ENCODE measurements at places on chromosomes 7 and 10.

GRCh38 chr7:148079206-148080080, 511.1 kb upstream of the C7orf33 start:
- DNase-seq, result no peak

DNA sequence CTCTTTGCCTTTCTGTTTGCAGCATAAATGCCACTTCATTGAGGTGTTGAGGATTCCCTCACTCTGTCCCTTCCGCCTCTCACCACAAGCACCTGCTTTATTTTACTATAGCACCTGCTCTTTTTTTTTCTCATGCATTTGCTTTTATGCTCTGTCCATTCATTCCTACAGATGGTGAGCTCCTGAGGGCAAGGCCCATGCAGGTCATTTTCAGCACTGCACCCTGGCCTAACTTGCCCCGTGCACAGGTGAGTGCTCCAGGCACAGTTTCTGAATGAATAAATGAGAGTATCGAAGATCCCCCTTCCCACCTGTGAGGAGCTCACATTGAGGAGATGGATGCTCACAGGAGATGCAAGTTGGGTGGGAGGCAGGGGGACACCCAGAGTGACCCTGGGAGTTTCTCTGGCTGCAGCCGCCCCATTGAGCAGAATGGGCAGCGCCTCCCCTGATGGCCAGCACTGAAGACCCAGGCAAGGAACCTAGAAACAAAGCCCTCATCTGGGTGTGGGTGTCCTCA, 1.2 kb upstream of the AKR1E2 start:
- no peak for DNase-seq

DNA sequence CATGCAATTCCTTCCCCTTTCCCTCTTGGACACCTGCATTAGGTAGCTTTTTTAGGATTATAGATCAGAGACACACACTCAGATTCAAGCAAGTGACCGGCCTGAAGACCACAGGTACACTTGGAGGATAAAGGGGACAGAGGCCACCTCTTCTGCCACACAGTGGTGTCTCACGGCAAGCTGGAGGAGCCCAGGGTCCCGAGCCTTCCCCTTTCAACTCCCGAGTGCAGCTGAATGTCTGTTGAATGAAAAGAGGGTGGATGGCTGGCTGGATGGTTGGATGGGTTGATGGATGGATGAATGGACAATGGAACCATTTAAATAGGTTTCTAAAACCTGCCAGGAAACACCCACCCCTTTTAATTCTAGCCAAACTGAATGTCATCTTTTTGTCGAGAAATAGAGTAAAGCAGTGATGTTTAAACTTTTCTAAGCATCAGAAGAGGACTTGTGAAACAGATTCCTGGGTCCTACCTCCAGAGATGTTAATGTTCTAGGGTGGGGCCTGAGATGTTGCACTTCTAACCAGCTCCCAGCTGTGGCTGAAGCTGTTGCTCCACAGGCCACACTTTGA, 49.2 kb upstream of the ZMIZ1 start:
- no peak for DNase-seq

DNA sequence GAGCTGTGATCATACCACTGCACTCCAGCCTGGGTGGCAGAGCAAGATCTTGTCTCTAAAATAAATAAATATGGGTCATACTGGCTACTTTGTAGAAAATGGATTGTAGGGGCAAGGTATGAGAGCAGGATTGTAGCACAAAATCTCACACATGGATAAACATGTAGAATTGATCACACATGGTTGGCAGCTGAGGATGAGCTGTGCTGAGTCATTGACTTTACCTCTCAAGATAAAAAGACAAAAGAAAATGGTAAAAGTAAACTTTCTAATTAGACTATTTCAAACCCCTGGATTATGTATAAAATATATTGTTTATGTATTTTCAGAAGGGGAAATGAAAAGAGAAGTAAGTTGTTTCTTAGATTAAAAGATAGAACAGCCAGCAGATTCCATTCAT, 69.3 kb downstream of the APBB1IP start:
- DNase-seq, result no peak

DNA sequence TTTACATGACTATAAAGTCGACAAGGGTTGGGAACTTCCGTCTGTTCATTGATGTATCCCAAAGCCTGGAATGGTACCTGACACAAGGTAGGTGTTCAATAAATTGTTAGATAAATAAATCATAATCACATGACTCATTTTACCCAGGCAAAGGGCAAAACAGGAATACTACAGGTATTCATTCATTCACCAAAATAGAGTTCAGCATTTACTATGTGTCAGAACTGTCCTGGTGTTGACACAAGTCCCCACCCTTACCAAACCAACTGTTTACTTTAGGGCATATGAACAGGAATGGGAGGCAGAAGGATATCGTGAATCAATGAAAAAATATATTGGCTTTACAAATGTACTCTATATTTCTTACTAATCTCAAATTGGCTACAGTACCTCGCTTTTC, 666 bp upstream of the YAE1 start:
- DNase-seq, result no peak

DNA sequence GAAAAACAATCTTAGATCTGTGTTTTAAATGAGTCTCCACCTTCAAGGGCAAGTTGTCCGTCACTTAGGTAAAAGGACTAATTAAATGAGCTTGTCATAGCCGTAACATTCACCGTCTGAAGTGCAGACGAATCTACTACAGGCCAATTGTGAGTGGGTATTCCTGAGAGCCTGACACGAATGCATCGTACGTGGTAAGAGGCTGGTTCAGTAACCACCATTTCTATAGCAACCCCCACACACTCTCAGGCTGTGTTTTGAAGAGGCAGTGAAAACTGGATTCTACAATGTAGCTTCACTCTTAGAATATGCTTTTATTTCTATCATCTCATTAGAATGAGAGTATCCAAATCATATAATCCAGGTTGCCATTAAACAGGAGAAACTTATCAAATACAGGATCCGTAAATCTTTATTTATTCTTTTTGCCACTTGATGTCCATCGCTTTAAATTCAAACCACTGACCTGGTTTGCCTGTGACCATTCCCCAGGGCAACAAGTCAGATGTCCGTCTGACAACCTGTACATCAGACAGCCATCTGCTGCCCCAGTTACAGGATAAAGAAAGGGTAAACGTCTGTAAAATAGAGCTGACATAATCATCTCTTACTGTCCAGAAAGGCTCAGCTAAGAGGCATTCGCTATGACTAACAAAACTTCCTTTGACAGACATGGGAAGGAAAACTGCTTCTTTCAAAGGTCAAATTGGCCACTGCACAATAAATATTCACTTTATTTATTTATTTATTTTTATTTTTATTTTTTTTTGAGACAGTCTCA, 70.3 kb upstream of the NMT2 start:
- no peak for DNase-seq

GRCh38 chr10:60086421-60086820, 180.1 kb upstream of the CCDC6 start:
- no peak for DNase-seq

Data from CD4-positive, alpha-beta T cell treated with Interleukin-2 at 100 ng/mL for 4 hours (primary cell).